Stimulated activated CD4-positive, alpha-beta T cell treated with anti-CD3 and anti-CD28 coated beads, Interleukin-15, amount 100 ng/mL, for 1 hour (primary cell): ENCODE measurements at places on chromosomes 1 and 21.

DNA sequence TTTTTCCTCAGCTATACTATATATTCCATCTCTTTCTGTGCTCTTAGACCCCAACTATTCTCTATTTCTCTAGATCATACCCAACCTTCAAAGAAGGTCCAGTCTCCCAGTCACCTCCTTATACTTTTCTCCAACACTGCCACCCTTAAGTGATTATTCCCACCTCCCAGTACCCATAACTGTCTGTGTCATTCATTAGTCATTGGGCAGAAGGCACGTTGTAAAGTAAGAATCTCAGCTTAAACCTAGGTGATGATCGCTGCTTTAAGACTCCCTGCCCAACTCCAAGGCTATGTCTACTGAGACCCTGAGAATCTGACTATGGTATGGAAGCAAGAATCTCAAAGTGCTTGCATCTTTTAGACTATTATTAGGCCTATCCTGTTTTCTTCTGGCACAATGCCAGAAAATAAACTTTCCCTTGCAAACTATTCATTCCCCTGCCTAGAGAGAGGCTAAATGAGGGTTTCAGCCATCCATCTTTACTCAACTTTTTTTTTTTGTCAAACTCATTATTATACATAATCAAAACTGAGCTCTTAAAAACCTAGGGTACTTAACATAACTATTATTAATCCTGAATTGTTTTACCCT is 174.3 kb upstream of the DPT start:
- DNase-seq: no peak

- no peak for DNase-seq
Observed at GRCh38 chr1:87284456-87285240, 44.0 kb upstream of the LMO4 start.

GRCh38 chr1:11150326-11150725 is 38.8 kb upstream of the ANGPTL7 start:
- DNase-seq: no peak

GRCh38 chr1:229848752-229849677 is 218.0 kb upstream of the GALNT2 start:
- no peak for DNase-seq

GRCh38 chr1:203769505-203770343 is 4.7 kb downstream of the LAX1 start:
- DNase-seq: no peak

GRCh38 chr1:211632808-211633523 is 42.5 kb downstream of the NEK2 start:
- DNase-seq: no peak

- no peak for DNase-seq
Observed at GRCh38 chr1:168717906-168718891, 10.8 kb downstream of the DPT start.

DNA sequence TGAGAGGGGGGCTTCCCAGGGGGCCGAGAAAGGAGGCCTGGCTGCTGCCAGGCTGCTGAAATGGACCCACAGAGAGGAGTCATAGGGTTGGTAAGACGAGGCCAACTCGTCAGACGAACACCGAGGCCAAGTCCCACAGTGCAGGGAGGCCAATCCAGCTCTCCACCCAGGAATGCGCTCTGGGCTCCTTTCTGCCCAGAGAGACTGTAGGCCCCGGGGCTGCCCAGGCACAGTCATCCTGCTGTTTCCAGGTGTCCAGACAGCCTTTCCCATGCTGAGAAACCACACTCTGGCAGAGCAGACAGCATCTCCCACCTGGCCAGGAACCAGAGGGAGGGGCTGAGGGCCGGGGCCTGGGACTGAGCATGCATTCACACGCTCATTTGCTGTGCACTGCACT is 26.7 kb upstream of the RSPO1 start:
- DNase-seq: no peak

- DNase-seq: no peak
Observed at GRCh38 chr1:239563681-239564080, 177.3 kb downstream of the CHRM3 start.

GRCh38 chr1:43858324-43858723 is 75.3 kb upstream of the ARTN start:
- DNase-seq: no peak

GRCh38 chr1:167996266-167996665 is 59.4 kb upstream of the MPC2 start:
- no peak for DNase-seq

DNA sequence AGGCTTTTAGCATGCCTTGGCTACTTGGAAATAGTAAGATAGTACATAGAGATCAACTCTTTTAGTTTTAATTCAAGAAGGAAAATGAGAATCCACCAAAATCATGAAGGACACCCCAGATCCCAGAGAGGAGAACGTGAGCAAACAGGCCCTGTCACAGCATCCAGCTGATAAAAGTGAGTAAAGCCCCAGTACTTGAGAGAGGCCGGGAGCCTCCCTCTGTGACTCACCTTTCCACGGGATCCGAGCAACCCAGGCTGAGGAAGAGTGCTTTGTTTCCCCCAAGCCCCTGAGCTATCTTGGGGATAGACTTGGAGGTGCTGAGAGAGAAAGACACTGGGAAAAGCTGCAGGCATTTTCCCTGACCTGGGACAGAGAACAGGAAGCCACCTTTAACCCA is 238.6 kb downstream of the DUSP10 start:
- DNase-seq: no peak

DNA sequence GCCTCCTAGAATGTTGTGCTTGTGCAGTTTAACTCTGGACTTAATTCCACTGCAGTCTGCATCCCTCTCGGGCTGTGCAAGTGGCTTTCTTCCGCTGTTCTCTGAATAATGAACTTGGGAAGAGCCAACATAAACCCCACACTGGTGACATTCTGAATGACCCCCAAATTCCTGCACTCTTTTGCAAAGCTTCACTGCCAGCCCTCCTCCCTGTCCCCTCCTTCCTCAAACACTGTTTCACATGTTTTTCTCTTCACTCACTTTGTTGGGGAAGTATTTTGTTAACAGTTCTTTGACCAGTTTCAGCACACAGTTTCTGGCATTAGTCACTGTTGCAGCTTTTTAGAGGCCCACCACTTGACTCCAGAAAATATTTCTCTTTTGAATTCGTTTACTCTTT is 39.7 kb downstream of the GNG12 start:
- DNase-seq: no peak

GRCh38 chr1:180392020-180392419 is 110.4 kb downstream of the ACBD6 start:
- no peak for DNase-seq

DNA sequence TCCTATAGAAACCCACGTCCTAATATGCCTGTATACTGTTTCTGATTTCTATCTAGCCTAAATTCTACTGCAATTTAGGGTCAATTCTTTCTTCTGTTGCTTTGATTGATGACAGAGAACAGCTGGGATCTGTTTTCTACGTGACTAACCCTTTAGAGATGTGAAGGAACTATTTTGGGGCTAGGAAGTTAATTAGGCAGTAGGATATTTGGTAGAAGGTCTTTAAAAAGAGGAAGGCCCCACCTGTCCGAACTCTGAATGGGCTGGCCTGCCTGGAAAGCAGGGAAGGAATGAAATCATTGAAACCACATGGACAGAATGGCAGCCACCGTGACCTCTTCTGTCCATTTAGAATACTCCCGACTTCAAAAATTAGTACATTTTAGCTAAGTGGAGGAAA is 21.0 kb downstream of the EIF2D start:
- no peak for DNase-seq

- DNase-seq: no peak
Observed at GRCh38 chr1:9235096-9235459, 504 bp downstream of the H6PD start.

DNA sequence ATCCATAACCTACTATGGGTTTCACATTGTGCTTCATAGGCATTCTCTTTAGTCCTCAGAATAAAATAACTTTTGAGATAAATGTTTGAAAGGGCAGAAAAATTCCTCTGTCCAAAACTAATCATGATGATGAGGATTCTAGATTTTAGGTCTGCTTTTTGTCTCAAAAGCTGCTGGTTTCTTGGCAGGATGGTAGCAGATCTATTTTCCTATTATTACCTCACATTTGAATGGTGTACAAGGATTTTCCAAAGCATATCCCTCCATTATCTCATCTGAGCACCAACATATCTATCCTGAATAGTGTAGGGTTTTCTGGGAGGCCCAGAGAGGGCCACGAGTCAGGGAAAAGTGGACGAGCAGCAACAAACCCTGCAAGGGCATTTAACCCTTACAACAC is 201.9 kb downstream of the PLPP3 start:
- no peak for DNase-seq

DNA sequence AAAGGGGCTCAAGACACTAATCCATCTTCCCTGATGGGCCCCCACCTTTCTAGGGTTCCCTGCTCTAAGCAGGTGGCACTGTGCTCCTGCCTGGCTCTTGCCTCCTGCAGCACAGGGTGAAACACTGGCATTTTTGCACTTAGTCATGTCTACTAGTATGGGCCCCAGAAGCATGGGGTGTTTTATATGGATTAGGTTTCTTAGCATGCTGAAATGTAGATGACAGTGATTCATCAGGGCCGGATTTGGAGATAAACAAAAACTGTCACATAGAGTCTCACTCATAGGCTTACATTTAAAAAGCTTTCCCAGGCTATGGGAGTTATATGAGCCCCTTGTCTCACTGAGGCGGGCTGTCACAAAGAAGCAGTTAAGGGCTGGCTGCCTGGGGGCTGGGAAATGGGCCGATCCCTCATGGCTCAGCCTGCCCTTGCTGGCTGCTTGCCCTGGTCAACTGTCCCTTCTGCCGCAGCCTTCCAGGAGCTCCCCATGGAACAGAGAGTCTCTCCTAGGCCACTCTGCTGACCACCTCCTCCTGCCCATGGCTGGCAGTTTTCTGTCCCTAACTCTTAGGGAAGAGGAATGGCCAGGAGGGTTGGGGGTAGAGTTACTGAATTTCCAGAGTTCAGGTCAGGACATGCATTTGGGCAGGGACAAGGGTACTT is 6.5 kb downstream of the GALNT2 start:
- no peak for DNase-seq

DNA sequence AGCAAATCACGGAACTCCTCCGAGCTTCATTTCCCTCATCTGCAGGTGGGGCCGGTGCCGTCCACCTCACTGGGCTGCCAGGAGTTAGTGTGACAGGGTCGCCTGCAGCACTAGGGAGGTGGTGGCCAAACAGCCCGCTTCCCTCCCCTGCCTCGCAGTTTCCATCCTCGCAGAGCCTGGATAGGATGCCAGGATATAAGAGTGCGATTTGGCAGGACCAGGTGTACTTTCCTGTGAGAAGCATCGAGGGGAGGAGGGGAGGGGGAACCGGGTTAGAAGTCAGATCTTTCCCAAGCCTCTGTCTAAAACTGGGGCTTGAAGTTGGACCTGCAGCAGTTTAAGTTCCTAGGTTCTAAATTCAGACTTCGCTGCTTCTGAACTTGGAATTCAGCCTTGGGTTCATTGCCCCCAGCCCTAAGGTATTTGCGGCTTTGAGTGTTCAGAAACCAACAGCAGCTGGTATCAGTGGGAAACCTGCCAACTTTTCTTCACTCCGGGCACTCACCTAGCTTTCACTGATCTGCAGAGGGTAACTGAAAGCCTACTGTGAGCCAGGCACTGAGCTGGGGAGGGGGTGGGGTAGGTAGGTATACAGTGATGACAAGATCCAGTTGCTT is 1.7 kb upstream of the JUN start:
- peak; percentile 8 for DNase-seq

- no peak for DNase-seq
Observed at GRCh38 chr1:202293569-202293968, 48.2 kb downstream of the UBE2T start.

- peak; percentile 60 for DNase-seq
Observed at GRCh38 chr1:226662642-226663326, 76.3 kb downstream of the ITPKB start.

GRCh38 chr1:41891199-41891896 is 27.4 kb downstream of the HIVEP3 start:
- DNase-seq: peak; percentile 30

GRCh38 chr1:83996191-83996590 is 2.7 kb downstream of the TTLL7 start:
- no peak for DNase-seq

- no peak for DNase-seq
Observed at GRCh38 chr1:193634470-193634869, 448.1 kb upstream of the B3GALT2 start.

DNA sequence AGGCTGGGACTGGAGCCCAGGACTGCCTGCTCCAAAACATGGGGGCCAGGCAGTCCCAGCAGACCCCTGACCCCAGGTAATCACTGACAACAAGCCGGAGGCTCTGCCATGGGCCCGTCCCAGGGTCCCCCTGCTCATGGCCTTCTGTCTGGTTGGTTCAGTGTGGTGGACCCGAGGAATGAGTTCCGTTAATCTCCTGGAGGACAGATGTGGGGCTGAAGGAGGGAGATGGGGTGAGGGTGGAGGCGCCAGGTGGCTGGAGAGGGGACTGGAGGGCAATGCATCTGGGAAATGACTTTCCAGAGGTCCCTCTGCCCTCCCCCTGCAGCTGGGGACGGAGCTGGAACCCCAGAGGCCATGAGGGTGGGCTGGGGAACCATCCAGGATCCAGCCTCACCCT is 103.2 kb downstream of the EBNA1BP2 start:
- no peak for DNase-seq

DNA sequence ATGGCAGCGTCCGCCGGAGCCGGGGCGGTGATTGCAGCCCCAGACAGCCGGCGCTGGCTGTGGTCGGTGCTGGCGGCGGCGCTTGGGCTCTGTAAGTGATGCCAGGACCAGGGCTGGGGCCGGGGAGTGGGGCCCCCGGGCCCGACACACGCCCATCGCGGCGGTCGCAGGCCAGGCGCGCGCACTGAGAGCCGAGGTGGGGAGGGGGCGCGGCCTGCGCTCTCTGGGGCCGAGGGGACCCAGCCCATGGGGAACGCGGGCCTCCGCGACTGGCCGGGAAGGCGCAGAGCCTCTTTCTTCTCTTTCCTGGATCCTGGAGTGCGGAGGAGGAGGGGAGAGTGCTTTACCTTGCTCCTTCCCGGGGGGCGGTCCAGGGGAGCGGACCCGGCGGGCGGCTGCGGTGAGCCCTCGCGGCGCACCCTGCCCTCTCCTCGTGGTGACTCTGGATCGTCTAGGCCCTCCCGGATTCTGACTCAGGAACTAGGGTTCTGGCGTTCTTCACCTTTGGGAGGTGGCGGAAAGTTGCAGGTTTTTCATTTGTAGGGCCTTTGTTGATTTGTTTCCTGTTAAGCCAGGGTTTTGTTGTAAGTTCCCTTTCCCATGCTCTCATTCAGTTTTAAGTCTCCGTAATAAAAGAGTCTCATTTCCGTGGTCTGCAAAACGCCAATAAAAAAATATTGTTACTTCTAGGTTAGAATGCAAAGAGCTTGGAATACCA is 529 bp downstream of the MPZL1 start:
- DNase-seq: no peak

DNA sequence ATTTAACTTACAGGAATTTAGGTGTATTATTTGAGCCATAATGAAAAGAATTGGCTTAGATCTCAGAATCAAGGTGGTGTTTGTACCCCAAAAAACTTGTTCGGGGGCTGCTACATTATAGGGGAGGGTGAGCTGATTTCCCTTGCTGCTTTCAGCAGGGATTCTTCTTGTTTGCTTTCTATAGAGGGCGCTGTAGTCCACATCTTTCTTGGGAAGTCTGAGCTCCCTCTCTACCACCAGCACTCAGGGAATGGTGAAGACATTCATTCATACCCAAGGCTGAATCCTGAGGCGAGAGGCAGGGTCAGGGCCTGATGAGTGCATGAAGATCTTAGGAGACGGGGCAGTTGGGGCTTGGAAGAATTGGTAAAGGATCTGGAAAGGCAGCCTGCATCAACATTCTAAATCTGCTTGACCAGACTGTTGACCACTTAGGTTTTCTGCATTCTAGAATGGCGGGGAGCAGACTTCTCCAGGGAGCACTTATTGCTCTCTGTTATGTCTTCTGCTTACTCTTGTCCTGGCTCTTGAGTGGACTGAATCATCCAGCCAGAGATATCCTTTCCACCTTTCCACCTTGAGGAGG is 18.9 kb downstream of the SPATA46 start:
- no peak for DNase-seq
